ENCODE measurements at places on chromosomes 12 and 14. TPM values are rescaled to one million over a fixed set of nuclear protein-coding genes. Genes with fewer than 3 reads are reported as not detected.

Gene C12orf56
- not detected for total RNA-seq

Gene BRMS1L
- total RNA-seq, result 11.3 TPM

Gene FGD6
- total RNA-seq, result 17.5 TPM

Gene P2RX2
- total RNA-seq, result not detected

Gene B3GNT4
- 0.80 TPM for total RNA-seq

Gene SERPINA3
- total RNA-seq, result 6.6 TPM

Gene RPL10L
- not detected for total RNA-seq

Gene MUCL1
- not detected for total RNA-seq

Gene TAS2R9
- not detected for total RNA-seq

Gene TMTC1
- total RNA-seq, result 0.13 TPM

Gene C1R
- total RNA-seq, result 26.3 TPM

Gene TSPAN8
- 0.67 TPM for total RNA-seq

Gene OR4E2
- not detected for total RNA-seq

Gene FLVCR2
- 3.6 TPM for total RNA-seq

Gene CMTM5
- not detected for total RNA-seq

Gene MRPS35
- total RNA-seq, result 108 TPM

Gene MED13L
- 15.4 TPM for total RNA-seq

Gene SIX6
- total RNA-seq, result not detected

Gene SDR9C7
- total RNA-seq, result not detected

Gene DHRS7
- total RNA-seq, result 83.1 TPM

Gene SIX4
- total RNA-seq, result 3.3 TPM

Gene NINJ2
- total RNA-seq, result 0.49 TPM

Gene ANO4
- total RNA-seq, result 0.11 TPM

Gene GPRC5A
- 405 TPM for total RNA-seq

Gene MGAT4C
- total RNA-seq, result 0.18 TPM

Gene ACRBP
- 0.37 TPM for total RNA-seq

Gene KRT6A
- 0.74 TPM for total RNA-seq

Gene METAP2
- 130 TPM for total RNA-seq

Gene SRRM4
- total RNA-seq, result not detected

Gene PHC1
- total RNA-seq, result 7.4 TPM

Gene TAPBPL
- 5.2 TPM for total RNA-seq

Gene SENP1
- total RNA-seq, result 12.3 TPM

Gene LRTM2
- not detected for total RNA-seq

Gene CHST11
- 33.7 TPM for total RNA-seq

Gene MYF5
- total RNA-seq, result not detected

Gene UTP20
- 18.1 TPM for total RNA-seq

Gene PPM1A
- 40.8 TPM for total RNA-seq

Gene CCDC88C
- 6.5 TPM for total RNA-seq
